ENCODE measurements at places on chromosomes 16 and 17.

DNA sequence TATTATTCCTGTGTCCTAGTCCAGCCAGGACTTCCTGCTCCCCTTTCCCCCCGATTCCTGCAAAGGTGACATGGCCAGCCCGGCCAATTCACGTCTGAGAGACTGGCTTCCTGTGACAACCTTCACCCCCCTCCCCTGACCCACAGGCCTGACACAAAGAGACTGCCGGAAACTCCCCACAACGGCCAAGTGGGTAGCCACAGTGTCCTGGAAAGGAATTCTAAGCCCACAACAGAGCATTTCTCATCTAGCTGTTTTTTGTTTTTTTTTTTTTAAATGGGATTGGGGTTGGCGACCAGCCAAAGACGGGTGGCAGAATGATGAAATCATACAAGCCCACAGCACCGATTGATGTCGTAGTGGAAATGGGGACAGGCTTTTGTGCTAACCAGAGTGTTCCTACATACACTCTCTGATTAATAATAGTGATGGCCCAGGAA is 2.8 kb upstream of the XAF1 start:
- DNase-seq, result peak; percentile 71

- DNase-seq, result peak; percentile 8
Measured at GRCh38 chr16:88310796-88311605, 71.8 kb upstream of the ZNF469 start.

- no peak for DNase-seq
Measured at GRCh38 chr16:23407436-23408127, 45.4 kb downstream of the COG7 start.

DNA sequence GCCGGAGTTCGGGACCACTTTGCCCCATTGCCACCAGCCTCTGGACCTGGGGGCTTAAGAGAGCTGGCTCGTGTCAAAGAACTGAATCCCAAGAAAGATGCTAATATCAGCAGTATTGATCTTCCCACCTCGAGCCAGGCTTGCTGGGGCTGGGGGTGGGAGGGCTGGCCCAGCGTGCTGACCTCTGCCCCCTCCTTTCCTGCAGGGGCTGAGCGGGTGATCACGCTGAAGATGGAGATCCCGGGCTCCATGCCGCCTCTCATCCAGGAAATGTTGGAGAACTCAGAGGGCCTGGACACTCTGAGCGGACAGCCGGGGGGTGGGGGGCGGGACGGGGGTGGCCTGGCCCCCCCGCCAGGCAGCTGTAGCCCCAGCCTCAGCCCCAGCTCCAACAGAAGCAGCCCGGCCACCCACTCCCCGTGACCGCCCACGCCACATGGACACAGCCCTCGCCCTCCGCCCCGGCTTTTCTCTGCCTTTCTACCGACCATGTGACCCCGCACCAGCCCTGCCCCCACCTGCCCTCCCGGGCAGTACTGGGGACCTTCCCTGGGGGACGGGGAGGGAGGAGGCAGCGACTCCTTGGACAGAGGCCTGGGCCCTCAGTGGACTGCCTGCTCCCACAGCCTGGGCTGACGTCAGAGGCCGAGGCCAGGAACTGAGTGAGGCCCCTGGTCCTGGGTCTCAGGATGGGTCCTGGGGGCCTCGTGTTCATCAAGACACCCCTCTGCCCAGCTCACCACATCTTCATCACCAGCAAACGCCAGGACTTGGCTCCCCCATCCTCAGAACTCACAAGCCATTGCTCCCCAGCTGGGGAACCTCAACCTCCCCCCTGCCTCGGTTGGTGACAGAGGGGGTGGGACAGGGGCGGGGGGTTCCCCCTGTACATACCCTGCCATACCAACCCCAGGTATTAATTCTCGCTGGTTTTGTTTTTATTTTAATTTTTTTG is 8.5 kb downstream of the GJD3 start:
- peak; percentile 72 for DNase-seq

DNA sequence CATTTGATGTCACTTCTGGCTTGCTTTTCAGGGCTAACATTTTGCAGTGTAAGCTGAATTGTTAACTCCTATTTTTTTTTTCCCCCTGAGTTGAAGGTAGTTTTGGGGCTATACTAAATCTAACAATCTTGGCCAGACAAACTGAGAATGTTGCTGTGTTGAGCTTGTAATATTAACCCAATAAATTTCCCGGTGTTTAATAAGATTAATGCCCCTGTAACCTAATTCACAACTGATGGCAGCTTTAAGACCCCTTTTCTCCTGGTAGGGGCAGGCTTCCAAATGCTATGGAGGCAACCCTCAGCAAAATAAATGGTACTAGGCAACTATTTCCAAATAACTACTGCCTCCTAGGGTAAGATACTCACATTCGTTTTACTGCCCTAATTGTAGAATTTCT is 549.6 kb upstream of the KIF2B start:
- DNase-seq, result no peak

DNA sequence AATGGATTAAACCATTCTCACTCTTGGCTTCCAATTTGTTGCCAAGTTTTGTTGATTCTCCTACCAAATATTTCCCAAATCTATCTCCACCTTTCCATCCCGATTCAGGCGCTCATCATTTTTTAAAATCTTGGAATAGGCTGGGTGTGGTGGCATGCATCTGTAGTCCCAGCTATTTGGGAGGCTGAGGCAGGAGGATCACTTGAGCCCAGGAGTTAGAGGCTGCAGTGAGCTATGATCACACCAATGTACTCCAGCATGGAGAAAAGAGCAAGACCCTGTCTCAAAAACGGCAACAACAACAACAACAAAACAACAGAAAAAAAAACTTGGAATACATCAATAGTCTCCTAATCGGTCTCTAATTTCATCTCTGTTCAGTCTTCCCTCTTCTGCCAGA is 902 bp upstream of the NKIRAS2 start:
- DNase-seq, result no peak

GRCh38 chr16:31505483-31505882 is 2.7 kb downstream of the RUSF1 start:
- DNase-seq, result no peak

GRCh38 chr16:72554935-72555334 is 383.0 kb upstream of the PMFBP1 start:
- no peak for DNase-seq

GRCh38 chr16:74607310-74607961 is 522 bp upstream of the GLG1 start:
- DNase-seq, result no peak

- DNase-seq, result no peak
Measured at GRCh38 chr16:5002699-5003143, 31.0 kb downstream of the NAGPA start.

GRCh38 chr16:89507834-89508590 is at the start of gene SPG7:
Gene SPG7, plus strand, starts transcription at chr16:89508403. Its CDS starts 15 bp downstream, at chr16:89508418.
- DNase-seq, result peak; percentile 91

GRCh38 chr17:42704490-42704836 is 22.1 kb downstream of the CNTNAP1 start:
- DNase-seq, result no peak

- no peak for DNase-seq
Measured at GRCh38 chr17:20122254-20122879, 113.2 kb downstream of the SPECC1 start.

GRCh38 chr17:78044280-78044835 is 84.2 kb downstream of the TMC6 start:
- no peak for DNase-seq

- DNase-seq, result no peak
Measured at GRCh38 chr16:89598199-89598598, 15.2 kb upstream of the DPEP1 start.

DNA sequence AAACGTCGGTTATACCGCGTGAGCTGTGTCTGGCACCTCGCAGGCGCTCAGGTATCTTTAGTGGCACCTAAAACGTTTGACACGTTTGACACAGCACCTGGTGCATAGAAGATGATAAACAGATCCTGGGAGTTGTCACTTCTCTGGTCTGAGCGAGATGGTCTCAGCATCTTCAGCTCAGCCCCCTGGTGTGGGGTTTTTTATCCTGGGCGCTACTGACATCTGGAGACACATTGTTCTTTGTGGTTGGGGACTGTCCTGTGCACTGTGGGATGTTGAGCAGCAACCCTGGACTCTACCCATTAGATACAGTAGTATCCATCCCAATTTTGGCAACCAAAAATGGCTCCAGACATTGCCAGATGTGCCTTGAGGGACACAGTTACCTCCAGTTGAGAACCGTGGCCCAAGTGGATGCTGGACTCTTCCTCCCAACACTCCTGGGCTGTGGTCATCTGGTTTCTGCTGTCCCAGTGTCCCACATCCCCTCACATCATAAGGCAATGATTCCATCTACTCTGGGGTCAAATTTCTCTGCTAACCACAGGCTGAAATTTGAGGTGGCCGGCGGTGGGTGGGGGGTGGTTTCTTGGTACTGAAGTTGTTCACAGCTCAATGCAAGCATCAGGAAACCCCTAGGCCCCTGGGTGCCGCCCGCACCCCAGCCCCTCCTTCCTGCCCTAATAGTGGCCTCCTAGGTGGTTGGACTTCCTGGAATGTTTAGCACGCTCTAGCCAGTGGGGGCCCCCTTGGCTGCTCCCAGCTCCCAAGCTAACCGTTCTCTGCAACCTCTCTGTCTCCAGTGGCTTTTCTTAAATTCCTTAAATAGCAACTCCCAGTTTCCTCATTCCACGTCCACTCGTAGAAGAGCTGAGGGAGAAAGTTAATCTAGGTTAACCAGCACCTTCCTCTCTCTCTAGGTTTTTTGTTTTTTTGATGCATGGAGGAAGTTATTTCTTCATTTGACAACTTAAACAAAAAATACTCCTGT is 124.8 kb downstream of the ABCC1 start:
- DNase-seq, result peak; percentile 45

DNA sequence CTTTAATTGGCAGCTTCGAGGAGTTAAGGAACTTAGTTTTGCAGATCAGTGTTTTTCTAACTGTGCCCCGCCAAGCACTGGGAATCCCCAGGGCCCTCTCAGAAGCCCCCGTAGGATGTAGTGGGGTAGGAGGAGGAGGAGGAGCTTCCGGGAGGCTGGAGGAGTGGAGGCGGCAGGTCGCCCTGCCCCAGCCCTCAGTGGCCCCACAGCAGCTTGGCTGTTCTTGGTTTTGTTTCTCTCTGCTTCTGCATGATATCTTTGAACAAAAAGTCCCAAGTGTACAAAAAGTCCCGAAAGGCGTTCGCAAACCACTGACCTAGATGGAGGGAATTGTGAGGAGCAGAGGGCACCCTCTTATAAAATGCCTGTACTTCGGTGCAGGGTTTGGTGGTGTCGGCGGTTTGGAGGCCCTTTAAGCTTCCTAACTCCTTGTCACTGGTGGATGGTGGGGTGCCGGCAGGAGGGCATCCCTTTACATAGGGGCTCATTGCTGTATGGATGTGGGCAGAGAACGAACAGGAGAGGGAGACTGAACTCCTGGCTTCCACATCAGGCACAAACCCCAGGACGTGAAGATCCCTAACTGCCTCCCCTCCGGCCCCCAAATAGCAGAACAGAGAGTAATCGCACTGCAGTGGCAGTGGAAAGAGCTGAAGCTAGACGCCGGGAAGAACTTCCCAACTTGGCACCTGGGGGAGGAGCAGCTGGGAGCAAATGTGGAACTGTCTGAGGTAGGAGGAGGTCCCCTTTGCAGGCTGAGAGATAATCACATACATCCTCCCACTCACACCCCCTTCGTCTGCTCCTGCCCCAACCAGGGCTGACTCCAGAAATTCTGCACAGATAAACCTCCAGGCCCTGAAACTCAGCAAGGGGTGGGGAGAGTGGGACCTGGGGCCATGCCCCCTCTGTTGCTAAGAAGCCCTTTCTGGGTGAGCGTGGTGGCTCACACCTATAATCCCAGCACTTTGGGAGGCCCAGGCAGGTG is 20.1 kb downstream of the EPOP start:
- no peak for DNase-seq

DNA sequence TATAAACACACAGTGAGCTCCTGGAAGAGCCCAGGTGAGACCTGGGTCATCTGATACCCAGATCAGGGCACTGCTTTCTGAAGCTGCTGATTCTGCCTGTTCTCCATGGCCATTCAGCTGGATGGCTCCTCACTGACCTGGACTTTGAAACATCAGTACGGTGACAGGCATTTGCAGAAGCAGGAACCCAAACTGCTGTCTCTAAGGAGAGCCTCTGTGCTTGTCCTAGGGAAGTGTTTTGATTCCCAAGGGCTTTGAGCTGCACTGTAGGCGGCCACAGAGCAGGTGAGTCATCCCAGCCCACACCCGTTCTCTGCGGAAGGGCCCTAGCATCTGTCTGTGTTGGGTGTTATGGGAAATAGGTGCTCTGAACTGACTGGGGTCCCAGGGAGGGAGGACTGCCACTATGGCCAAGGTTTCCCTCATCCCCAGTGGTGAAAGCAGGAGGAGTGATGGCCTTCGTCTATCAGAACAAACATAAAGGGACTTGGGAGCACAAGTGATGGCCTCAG is 60.7 kb upstream of the ADCY9 start:
- no peak for DNase-seq

DNA sequence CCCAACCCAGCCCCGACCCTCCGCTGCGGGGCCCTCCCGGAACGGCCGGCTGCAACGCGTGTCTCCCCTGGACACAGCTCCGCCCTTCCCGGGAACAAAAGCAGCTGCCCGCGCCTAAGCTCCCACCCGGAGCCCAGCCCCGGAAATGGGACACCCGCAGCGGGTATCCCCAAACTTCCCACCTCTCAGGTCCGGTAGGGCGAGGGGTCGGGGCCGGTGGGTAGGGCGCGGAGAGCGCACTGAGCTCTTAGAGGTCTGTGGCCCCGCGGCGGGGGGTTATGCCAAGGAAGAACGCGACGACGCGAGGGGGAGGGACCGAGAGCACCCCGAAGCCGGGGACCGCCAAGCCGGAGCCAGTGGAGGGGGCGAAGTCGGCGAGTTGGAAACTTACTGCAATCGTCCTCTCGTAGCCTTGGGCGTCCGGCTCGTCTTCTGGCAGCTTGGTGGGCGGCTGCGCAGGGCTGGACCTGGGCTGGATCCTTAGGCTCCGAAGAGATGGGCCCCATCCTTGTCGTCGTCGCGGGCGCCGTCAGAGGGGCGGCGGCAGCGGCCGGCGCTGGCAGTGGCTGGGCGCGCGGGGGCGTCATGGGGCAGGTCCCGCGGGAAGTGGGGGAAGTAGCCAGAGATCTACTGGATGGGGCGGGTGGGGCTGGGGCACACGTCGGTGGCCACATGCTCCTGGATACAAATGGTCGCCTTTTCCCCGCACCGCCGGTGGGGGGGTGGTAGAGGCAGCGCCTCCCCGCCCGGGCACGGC is 6.9 kb downstream of the USP6 start:
- no peak for DNase-seq

DNA sequence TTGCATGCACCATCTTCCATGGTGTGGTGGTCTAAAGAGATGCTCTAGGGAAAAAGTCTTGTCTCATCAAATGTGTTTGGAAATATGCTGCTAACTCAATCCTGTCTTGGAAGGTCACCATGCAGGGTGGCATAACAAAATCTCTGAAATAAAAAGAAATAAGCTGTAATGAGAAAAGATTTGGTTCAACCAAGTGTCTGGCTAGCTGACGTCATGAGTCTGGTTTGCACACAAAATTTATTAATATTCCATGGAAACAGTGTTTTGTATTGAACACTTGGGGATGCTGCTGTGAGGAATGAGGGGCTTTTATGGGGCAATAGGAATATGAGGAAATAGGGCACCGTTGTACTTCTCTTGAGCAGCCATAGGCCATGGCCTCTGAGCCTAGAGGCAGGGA is 575.7 kb upstream of the CDH5 start:
- DNase-seq, result no peak

All from Right ventricle myocardium superior (tissue), 1 donor.